ENCODE measurements at places on chromosomes 12 and 14. TPM values are rescaled to one million over a fixed set of nuclear protein-coding genes. Genes with fewer than 3 reads are reported as not detected.

NUP107 gene
- total RNA-seq = 91.2 TPM

PDE3A gene
- total RNA-seq = 13.5 TPM

TAS2R13 gene
- total RNA-seq = not detected

KRT72 gene
- total RNA-seq = not detected

SLCO1A2 gene
- 0.49 TPM for total RNA-seq

GPR132 gene
- total RNA-seq = not detected

LRTM2 gene
- total RNA-seq = not detected

KLHL33 gene
- not detected for total RNA-seq

IKZF4 gene
- total RNA-seq = 0.57 TPM

TAS2R43 gene
- 0.25 TPM for total RNA-seq

TRHDE gene
- 9.1 TPM for total RNA-seq

SERPINA12 gene
- total RNA-seq = not detected

TMEM233 gene
- total RNA-seq = not detected

NFE2 gene
- 2.5 TPM for total RNA-seq

GUCY2C gene
- total RNA-seq = not detected

FSCB gene
- not detected for total RNA-seq

Measured in M059J (cell line).